ENCODE measurements at places on chromosomes 6 and 20. TPM values are rescaled to one million over a fixed set of nuclear protein-coding genes. Genes with fewer than 3 reads are reported as not detected.

DNA sequence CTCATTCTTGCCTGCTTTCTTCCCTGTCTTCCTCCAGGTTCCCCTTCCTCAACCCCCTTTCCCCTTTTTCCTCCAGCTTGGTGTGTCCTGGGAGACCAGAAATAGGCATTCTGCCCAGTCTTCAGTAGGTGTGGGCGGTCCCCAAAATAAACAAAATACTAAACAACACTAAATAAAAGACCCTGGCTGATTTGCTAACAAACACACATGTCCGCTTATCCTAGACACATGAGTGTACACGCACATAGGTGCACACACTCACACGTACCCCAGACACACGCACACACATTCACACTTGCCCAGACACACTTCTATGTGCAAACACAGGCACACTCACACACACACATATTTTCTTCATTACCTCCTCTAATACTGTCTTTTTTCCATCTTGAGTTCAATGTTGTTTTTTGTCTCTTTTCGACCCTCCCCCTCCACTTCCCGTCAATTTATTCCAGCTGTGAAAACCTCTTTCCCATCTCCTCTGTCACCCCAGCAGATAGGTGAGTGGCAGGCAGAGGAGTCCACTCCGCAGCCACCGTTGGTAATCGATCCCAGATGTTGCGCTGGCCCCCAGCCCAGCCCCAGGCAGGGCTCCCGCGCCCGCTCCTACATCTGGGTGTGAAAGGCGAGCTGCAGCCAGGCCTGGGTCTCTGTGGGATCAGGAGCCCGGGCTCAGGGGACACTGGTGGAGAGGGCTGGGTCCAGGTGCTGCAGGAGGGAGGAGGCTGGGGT is 56.9 kb upstream of the FOXP4 start:
- no peak for DNase-seq

DNA sequence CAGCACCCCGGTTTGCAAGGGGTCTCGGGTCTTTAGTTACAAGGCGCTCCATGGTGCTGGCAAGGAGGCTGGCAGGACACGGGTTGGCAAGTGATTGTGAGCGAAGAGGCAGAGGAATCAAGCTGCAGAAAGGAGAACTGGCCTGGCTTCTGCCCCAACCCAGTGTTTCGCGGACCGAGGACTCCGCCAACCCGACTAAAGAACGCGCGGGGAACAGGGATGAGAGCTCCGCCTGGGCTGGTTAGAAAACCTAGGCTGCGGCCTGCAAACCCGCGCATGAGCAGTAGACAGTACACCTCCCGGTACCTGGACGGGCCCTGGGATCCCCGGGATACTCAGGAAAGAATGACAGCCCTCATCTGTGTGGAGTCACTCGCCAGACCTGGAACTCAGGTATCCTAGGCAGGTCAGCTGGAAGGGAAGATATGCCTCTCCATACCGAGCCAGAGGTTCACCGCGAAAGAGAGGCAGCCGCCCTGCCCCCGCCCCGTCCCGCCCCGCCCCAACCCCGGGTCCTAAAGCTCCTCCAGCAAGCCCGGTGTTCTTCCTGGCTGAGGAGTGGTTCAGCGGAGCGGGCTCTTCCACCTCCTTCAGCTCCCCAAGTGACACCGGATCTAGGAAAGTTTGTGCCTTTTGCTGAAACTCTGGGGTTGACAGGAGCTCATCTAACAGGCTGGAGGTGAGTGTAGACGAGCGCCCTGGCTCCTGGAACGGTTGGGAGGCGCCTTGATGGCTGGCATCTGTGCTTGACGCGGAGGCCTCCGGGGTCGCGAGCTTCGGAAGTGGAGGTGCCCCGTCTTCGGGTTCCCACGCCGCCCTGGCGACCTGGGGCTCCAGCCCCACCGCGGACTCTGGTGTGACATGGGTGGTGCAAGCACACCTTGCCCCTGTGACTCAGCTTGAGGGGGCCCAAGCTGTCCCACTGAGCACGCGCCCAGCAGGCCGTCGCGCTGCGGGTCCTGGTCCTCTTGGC is 1847.3 kb upstream of the DEFB115 start:
- DNase-seq, result no peak

LIN28B gene
- polyA plus RNA-seq, result not detected

- no peak for DNase-seq
Observed at GRCh38 chr20:32487381-32487780, 97.8 kb downstream of the NOL4L start.

GRCh38 chr6:30572148-30572547 is 906 bp downstream of the ABCF1 start:
- no peak for DNase-seq
